ENCODE measurements at places on chromosomes 2 and 18.

- no peak for DNase-seq
These were observed 27.6 kb downstream of the AAK1 start for GRCh38 chr2:69615969-69616368.

GRCh38 chr2:43745457-43745856, 28.4 kb upstream of the DYNC2LI1 start:
- DNase-seq, result no peak

GRCh38 chr2:218400167-218400929, 680 bp downstream of the CTDSP1 start:
- peak; percentile 50 for DNase-seq

- DNase-seq, result no peak
These were observed 42.9 kb upstream of the ATG16L1 start for GRCh38 chr2:233208382-233209116.

DNA sequence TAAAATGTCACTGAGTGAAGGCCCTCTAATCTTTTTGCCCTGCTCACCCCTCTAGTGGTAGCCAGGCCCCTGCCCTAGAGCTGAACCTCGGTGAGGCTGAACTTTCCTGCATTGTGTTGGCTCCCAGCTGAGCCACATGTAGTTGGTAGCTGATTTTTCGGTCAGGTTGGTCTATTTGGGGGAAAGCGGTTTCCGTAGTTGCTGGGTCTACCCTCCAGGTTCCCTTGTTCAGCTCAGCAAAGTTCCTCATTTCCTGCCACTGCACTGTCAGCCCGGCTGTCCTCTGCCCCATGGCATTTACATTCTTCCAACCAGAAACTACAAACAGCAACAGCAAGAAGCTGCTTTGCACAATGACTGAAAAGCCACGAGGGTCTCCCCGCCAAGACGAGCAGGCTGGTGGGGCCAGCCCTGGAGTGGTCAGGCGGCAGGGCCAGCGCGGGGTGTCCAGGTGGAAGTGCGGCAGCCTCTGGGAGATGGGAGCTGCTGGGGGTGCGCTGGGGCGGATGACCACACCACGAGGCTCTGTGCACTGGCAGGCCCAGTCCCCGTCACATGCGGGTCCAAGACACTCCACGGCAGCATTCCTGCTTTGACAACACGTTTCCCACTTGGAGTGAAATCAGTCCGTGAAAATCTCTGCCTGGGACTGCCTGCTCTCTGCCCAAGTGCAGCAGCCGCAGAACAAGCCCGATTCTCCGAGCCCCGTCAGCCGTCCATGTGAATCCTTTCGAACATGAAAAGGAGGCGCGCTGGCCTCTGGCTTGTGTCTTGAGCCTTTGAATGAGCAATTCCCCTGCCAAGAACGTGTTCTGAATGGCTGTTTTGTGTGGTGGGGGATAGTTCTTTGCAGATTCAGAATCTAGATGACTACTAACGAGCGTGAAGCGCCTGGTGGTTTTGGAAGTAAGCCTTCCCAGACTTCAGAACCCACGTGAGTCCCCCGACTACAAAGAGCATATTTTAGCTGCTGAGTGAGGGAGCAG, 159.4 kb downstream of the ASB1 start:
- no peak for DNase-seq

DNA sequence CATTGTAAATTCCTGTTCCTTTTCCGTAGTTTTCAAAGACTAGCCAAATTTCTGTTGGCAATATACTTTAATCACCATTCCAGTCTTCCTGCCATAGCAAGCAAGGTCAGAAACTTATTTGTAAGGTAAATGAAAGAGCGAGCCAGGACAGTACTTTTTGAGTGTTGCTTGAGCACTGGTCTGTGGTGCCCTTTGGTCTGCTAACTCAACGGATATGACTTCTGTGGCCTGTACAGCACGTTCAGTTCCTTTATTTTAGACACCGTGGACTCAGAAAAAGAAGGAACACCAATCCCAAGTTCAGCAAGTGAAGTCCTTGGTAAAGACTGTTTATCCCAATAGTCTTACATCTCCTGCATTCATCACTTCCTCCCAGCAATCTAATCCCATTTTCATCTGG, 166.3 kb downstream of the MYO1B start:
- DNase-seq, result no peak

GRCh38 chr2:5521461-5521860, 170.7 kb upstream of the SOX11 start:
- DNase-seq, result no peak

DNA sequence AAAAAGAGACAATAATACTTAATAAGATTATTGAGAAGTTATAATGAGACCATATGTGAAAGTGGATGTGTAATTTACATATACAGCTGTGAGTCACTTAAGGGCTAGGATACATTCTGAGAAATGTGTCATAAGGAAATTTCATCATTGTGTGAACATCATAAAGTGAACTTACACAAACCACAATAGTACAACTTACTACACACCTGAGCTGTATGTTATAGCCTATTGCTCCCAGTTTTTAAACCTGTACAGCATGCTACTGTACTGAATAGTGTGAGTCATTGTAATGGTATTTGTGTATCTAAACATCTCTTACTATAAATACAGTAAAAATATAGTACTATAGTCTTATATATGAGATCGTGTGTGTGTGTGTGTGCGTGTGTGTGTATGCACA, 1420.3 kb upstream of the PIK3C3 start:
- no peak for DNase-seq

DNA sequence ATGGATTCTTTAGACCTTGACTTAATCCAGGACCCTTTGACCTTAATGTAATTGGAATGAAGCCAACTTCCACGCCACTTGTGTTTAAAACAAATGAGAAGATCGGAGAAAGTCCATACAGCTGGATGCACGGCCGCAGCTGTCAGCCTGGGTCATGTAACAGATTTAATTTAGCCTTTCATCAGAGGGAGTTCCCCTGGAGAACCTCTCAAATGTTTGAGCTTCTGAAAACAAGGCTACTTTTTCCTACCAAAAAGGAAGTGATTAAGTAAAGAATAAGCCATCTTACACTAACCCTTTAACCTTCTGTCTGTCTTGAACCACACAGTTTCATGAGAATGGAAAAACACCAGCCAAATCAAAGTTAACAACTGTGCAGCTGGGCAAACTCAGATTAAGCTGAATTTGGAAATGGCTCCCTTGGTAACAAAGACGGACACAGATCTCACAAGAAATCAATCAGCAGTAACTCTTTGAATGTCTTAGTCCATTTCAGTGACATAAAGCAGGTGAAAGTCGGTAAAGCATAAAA, 103.6 kb downstream of the DOCK10 start:
- peak; percentile 71 for DNase-seq

- DNase-seq, result no peak
These were observed 279.7 kb downstream of the MEIS1 start for GRCh38 chr2:66714610-66715009.

- DNase-seq, result no peak
These were observed 119.9 kb upstream of the ST6GAL2 start for GRCh38 chr2:107005853-107006252.

DNA sequence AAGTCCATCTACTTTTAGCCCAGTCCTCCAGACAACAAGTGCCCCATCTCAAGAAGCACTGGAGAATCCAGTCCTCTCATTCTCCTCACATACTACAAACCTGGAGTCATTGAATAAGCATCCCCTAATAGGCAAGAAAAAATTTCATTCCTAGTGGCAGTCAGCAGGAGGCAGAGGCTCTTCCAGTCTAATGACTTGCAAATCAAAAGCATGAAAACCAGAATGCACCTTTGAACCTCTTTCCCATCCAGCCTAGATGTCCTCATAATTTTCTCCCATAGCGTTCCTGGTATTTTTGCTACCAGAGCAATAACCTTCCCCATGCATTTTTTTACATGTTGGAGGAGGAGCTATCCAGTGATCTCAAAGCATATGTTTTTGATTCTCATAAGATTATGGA, 252.6 kb downstream of the TTC32 start:
- no peak for DNase-seq

- no peak for DNase-seq
These were observed 131.3 kb downstream of the PXDN start for GRCh38 chr2:1613078-1613445.

GRCh38 chr2:20994130-20994529, 49.7 kb downstream of the APOB start:
- DNase-seq, result no peak

GRCh38 chr2:132252191-132252893, 90.6 kb upstream of the ANKRD30BL start:
- no peak for DNase-seq

GRCh38 chr2:46841621-46842020, 74.0 kb downstream of the MCFD2 start:
- no peak for DNase-seq

DNA sequence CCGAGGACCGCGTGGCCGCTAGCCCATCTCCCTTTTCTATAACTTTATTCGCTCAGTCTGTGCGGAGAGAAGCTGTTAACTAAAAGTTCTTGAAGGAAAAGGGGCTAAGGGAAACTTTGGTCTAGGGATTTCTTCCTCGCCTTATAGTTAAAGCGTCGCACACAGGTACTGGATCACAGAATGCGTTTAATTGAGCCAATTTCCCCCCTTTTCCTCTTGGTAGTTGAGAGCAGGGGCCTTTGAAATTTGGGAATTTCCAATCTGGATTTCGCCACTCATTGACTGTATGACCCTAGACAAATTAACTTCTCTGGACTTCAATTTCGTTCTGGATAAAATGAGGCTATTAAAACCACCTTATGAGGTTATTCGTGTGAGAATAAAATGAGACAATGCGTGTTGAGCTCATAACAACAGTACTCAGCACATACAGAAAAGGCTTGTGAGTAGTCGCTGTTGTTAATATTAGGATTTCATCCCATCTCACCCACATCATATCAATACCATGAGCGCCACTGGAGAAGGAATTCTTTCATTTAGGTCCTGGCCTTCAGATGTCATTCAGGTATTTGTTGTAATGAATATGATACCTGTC, 763 bp upstream of the OLA1 start:
- DNase-seq, result no peak

GRCh38 chr2:63866009-63866709, 24.5 kb downstream of the UGP2 start:
- DNase-seq, result no peak

GRCh38 chr2:192194866-192195547, at the start of gene TMEFF2:
Gene TMEFF2 (minus strand): TSS chr2:192194933. CDS start chr2:192194524, 409 bp downstream.
- DNase-seq, result peak; percentile 67

DNA sequence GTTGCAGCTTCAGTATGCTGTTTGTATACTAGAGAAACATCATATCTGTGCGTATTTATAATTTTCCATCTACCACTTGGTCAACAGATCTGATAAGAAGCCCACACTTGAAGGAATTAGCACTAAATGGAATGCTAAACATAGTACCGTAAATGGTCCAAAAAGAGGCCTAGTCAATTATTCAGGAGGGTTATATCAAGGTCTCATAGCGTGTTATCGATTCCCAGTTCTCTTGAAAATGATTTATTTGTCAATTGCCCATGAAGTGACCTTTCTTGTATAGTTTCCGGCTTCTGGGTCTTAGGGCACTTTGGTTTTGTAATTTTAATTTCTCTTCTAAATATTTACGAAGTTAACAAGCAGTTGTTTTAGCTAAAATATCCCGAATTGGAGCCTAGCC, 18.4 kb downstream of the SH3RF3 start:
- DNase-seq, result no peak

DNA sequence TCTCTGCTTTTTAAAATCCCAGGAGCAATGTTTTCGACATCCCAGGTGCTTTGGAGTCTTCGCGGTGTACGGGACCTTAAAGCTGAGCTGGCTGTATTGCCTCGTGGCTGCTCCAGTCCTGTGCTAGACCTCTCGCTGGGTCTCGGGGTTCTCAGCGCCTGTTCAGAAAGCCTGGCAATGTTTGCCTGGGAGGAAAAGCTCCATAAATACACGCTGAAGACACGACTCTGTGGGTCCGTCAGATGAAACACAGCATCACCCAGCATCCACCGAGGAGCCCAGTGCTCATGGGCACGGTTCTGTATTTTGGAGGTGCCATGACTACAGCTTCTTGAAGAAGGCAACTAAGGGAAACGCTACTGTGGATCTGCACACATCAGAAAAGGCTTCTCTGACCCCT, 21.6 kb downstream of the MBP start:
- no peak for DNase-seq

DNA sequence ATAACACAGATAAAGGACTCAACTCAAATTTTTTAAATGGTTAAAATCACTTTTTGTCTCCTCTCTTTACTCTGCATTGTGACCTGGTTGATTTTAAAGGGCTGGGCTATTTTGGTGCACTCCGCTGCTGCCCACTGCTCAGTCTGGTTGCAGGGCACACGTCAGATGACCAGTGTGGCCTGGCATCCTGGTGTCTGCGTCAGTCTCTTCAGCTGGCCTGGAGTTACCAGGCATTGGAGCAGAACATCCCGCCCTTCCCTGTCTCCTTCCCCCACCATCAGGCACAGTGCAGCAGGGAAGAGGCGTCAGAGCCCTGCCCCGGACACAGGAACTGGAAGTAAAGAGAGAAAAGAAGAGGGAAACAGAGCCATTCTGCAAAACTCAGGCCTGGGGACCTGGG, 8.9 kb downstream of the C1QL2 start:
- no peak for DNase-seq

DNA sequence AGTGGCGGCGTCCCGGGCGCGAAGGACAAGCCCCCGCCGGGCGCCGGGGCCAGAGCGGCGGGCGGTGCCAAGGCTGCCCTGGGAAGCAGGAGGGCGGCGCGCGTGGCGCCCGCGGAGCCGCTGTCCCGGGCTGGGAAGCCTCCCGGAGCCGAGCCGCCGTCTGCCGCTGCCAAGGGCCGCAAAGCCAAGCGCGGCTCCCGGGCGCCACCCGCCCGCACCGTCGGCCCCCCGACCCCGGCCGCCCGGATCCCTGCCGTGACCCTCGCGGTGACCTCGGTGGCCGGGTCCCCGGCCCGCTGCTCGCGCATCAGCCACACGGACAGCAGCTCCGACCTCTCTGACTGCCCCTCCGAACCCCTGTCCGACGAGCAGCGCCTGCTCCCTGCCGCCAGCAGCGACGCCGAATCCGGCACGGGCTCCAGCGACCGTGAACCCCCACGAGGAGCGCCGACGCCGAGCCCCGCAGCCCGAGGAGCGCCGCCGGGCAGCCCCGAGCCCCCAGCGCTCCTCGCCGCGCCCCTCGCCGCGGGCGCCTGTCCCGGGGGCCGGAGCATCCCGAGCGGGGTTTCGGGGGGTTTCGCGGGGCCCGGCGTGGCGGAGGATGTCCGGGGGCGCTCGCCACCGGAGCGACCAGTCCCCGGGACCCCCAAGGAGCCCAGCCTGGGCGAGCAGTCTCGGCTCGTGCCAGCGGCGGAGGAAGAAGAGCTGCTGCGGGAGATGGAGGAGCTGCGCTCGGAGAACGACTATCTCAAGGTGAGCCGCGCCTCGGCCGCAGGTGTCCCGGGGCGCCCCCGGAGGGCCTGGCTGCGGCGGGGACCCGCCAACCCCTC, 820 bp downstream of the MTCL1 start:
- DNase-seq, result peak; percentile 11

- DNase-seq, result no peak
These were observed 75.9 kb upstream of the COL3A1 start for GRCh38 chr2:188898261-188898660.

Measured in activated CD8-positive, alpha-beta T cell treated with anti-CD3 and anti-CD28 coated beads for 36 hours (primary cell).